ENCODE measurements at places on chromosomes 1 and 21.

DNA sequence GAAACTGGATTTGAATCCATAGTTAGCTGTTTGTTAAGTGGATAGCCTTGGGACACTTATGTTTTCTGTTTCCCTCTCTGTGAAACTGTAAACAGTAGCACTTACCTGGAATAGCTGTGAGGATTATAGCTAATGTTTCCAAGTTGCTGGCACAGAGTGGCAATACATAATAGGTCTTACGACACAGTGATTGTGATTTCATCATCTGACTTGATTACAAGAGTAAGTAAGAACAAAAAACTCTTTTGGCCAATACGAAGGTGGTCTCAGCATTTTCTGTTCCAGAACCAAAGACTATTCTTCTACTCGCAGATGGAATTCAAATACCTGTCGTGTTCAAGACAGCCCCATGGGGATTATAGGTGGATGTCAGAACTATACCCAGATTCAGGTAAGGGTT is 2.1 kb downstream of the C8B start:
- DNase-seq: no peak

DNA sequence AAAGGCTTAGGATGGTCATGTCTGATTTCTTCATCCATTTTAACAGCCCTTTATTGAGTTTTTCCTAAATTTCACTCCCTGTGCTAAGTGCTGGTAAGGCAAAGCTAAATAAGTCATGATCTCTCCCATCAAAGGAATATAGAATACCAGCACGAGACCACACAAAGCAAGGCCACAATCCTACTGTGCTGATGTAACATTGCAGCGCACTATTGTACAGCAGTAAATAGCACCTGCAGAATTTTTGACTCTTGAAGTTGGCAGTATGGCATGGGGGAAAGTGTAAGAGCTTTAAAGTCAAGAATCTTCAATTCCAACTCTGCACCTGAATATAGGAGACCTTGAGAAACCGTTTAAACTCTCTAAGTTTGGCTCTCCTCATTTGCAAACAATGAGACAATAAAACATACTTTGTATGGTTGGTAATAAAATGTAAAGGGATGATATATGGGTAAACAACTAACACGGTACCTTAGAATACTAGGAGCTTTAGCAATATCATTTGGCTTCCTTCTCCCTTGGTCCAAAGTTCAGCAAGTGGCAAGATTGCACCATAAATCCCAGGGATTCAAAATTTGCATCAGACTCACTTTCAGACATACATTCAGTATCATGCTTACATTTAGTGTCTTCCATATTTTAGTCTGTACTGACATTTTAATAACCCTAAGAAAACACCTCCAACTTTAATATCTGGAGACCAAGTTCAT is 132.9 kb upstream of the PRDX6 start:
- DNase-seq: no peak

DNA sequence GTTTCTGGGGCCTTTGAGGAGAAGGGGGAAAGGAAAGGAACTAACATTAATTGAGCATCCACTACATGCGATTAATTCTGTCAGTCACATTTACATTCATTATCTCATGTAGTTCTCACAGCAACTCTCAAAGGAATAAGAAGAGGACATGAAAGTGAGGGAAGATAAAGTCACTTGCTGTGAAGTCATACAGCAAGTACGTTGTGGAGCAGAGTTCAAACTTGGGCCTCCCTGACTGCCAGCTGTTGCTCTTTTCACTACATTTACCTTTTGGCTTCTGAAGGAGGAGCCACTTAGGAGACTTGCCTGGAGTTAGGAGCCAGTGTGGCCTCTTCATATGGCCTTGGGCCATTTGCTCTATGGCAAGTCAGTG is 6.2 kb downstream of the ZNF691 start:
- DNase-seq: no peak

DNA sequence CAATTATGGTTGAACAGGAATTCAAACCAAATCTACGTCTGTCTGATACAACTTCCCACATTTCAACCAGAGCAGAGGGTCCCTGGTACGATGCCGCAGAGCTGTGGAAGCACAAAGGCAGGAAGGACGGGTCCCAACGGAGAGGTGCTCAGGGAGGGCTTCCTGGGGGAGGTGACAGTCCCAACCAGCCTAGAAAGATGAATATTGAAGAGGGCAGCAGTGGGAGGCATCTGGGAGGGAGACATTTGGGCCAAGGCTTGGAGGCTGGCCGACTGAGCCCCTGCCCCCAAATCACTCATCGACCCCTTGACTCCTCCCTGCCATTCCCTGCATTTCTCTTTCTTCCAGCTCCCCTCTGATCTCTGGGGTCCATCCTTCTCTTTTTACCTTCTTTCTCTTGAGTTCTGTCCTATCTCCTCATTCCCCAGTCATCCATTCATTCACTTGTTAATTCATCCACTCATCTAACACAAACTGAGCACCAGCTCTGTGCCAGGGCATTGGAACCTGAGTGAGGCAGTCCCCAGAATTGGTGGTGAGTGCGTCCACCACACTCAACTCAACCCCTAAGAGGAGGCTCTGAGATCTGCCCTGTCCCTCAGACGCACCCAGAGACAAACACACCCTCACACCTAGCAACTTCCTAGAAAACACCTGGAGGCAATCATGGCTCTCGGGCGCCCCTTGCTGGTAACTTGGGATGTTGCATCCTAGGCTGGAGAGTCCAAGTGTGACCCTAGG is 13.2 kb upstream of the CELA3B start:
- peak; percentile 34 for DNase-seq

- no peak for DNase-seq
These were observed 10.1 kb downstream of the CFAP45 start for GRCh38 chr1:159889821-159890252.

GRCh38 chr1:53406551-53407235 is 52.5 kb upstream of the DMRTB1 start:
- DNase-seq: no peak

- DNase-seq: no peak
These were observed 857.9 kb downstream of the BRINP3 start for GRCh38 chr1:189619682-189620332.

DNA sequence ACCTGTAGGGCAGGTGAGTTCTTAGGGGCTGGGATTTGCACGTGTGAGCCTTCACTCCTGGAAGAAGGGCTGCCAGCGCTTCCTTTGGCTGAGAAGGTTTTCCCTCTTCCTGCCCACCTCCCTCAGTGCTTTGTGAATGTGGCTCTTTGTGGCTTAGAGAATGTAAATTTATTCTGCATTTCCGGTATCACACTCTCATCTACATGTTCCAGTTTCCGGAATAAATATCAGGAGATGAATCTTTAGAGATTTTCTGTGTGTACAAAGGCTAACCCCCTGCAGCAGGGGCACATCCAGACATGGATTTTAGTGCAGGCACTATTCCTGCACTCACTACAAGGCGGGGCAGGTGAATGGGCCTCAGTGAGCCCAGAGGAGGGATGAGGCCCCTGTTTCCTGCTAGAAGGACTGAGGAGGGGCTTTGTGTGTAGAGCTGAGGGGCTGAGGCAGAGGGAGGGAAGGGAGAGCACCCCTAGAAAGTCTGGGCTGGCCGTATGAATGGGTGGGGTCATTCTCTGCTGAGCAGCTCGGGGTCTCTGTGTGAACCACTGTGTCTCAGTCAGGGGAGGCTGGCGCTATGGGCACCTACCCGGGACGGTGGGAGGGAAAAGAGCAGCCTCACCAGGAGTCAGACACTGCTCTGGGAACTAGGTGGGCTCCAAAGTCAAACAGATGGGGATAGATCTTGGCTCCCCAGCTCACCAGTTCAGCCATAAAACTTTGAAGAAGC is 207.5 kb downstream of the MATN1 start:
- DNase-seq: no peak

GRCh38 chr21:14977814-14978213 is 87.0 kb downstream of the NRIP1 start:
- DNase-seq: peak; percentile 40

GRCh38 chr1:47031059-47031458 is 7.6 kb downstream of the CYP4X1 start:
- no peak for DNase-seq

DNA sequence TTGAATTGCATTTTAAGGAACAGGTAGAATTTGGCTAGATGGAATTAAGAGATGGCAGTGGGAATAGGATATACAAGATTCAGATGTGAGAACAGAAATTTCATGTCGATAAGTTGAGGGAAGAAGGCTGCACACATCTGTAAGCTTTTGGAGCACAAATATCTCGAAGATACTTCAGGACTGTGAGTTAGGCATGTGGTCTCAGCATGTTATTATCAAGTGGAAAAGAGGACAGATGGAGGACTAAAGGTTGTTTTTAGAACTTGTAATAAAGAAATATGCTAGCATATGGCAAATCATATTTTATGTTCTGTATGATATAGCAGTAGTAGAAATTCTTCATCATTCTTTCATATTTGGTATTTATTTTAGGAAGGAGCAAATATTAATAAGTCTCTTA is 61.5 kb downstream of the KIF1B start:
- no peak for DNase-seq

GRCh38 chr1:221869779-221870178 is 127.9 kb upstream of the DUSP10 start:
- no peak for DNase-seq

- no peak for DNase-seq
These were observed 2.2 kb upstream of the MATN1 start for GRCh38 chr1:30725450-30726095.

- DNase-seq: no peak
These were observed 49.7 kb downstream of the GPR52 start for GRCh38 chr1:174497478-174497877.

DNA sequence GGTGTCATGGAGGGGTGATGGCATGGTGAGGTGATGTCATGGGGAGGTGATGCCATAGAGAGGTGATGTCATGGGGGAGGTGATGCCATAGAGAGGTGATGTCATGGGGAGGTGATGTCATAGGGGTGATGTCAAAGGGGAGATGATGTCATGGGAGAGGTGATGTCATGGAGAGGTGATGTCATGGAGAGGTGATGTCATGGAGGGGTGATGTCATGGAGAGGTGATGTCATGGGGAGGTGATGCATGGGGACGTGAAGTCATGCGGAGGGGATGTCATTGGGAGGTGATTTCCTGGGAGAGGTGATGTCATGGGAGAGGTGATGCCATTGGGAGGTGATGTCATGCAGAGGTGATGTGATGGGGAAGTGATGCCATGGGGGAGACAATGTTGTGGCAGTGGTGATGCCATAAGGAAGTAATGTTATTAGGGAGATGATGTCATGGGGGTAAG is 92.1 kb upstream of the C1orf174 start:
- DNase-seq: no peak

- no peak for DNase-seq
These were observed 26.6 kb downstream of the ATF3 start for GRCh38 chr1:212635141-212635631.
